ENCODE measurements at places on chromosomes 2 and 18. TPM values are rescaled to one million over a fixed set of nuclear protein-coding genes. Genes with fewer than 3 reads are reported as not detected.

CD28 gene
- not detected for total RNA-seq

GPR45 gene
- total RNA-seq = not detected

AGXT gene
- total RNA-seq = not detected

- DNase-seq = no peak
- no peaks in the 10 kb centered on the region for H3K4me1 ChIP-seq
- no peak overlapping the region for H3K27ac ChIP-seq
- no peaks in the 10 kb centered on the region for H3K36me3 ChIP-seq
- no peak overlapping the region for H3K4me3 ChIP-seq
Observed at GRCh38 chr2:177670791-177671535, 278.4 kb downstream of the AGPS start.

- H3K36me3 ChIP-seq = no peaks in the 10 kb centered on the region
- DNase-seq = no peak
- no peak overlapping the region for H3K4me3 ChIP-seq
- no peak overlapping the region for H3K27ac ChIP-seq
- H3K27me3 ChIP-seq = no peaks in the 10 kb centered on the region
Observed at GRCh38 chr18:64806691-64807090, 657.8 kb upstream of the LINC00305 start.

DNA sequence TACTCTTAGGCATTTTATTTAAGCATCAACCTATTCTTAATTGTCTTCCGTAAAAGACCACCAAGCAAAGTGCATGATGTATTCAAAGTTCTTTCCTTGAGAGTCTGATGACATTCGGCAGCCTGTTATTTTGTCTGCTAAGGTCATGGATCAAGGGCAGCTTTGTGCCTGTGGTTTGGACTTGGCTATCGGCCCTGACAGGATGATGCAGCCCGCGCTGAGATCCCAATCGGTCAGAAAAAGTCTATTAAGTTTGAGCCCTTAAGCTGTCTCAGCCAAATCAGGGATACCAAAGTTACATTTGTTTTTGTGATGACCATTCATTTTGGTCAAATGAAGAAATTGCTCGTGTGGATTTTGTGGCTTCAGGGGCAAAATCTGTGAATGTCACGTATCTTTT, 718.9 kb upstream of the FANCL start:
- no peak overlapping the region for H3K27ac ChIP-seq
- 0 out of 2 replicates have a peak, but pooled peaks cover 3% of the 10 kb centered on the region for H3K4me1 ChIP-seq
- H3K36me3 ChIP-seq = no peaks in the 10 kb centered on the region
- H3K27me3 ChIP-seq = peaks cover 3% of the 10 kb centered on the region

All from IMR-90 (cell line).